ENCODE measurements at places on chromosomes 12 and 14. TPM values are rescaled to one million over a fixed set of nuclear protein-coding genes. Genes with fewer than 3 reads are reported as not detected.

The TMEM119 gene
- 34.2 TPM for polyA plus RNA-seq

The BHLHE41 gene
- 3.1 TPM for polyA plus RNA-seq

The PRKD1 gene
- 25.8 TPM for polyA plus RNA-seq

The GPR135 gene
- polyA plus RNA-seq = 6.3 TPM

The RERG gene
- 34.0 TPM for polyA plus RNA-seq

The STAC3 gene
- 2.9 TPM for polyA plus RNA-seq

The SDR9C7 gene
- 0.53 TPM for polyA plus RNA-seq

The PTCSC3 gene
- polyA plus RNA-seq = 0.32 TPM

The DAZAP2 gene
- polyA plus RNA-seq = 263 TPM

The INHBC gene
- polyA plus RNA-seq = 0.19 TPM

The KRT85 gene
- not detected for polyA plus RNA-seq

The CLEC4D gene
- polyA plus RNA-seq = 0.41 TPM

The PPP1R1A gene
- 54.8 TPM for polyA plus RNA-seq

The GUCY2C gene
- polyA plus RNA-seq = 0.43 TPM

The RASAL1 gene
- 8.7 TPM for polyA plus RNA-seq

The PAPLN gene
- 18.7 TPM for polyA plus RNA-seq

The SMCO2 gene
- polyA plus RNA-seq = 1.4 TPM

The SLC22A17 gene
- 79.6 TPM for polyA plus RNA-seq

The PRH2 gene
- 0.41 TPM for polyA plus RNA-seq

The ERO1A gene
- 24.2 TPM for polyA plus RNA-seq

The SLC41A2 gene
- 4.8 TPM for polyA plus RNA-seq

The LUM gene
- polyA plus RNA-seq = 73.2 TPM

The RIC8B gene
- 31.5 TPM for polyA plus RNA-seq

The LRTM2 gene
- polyA plus RNA-seq = 0.37 TPM

The TMEM132D gene
- polyA plus RNA-seq = 1.2 TPM

The CACNA1C gene
- polyA plus RNA-seq = 13.1 TPM

The GSC gene
- polyA plus RNA-seq = not detected

The TIGAR gene
- polyA plus RNA-seq = 7.1 TPM

The SMAGP gene
- polyA plus RNA-seq = 18.1 TPM

The TAS2R20 gene
- 4.1 TPM for polyA plus RNA-seq

The PTHLH gene
- 1.1 TPM for polyA plus RNA-seq

The SIRT4 gene
- 4.3 TPM for polyA plus RNA-seq

The KIF26A gene
- 13.4 TPM for polyA plus RNA-seq

The CBLN3 gene
- polyA plus RNA-seq = 3.0 TPM

The FAIM2 gene
- polyA plus RNA-seq = 3.0 TPM

The TMEM233 gene
- polyA plus RNA-seq = 1.3 TPM

The POLE gene
- 36.7 TPM for polyA plus RNA-seq

The PLBD1 gene
- polyA plus RNA-seq = 48.4 TPM

The SALL2 gene
- 65.8 TPM for polyA plus RNA-seq

The HOXC11 gene
- 0.96 TPM for polyA plus RNA-seq

The TMEM132C gene
- 1.9 TPM for polyA plus RNA-seq

The MYRFL gene
- polyA plus RNA-seq = 0.87 TPM

The CCDC197 gene
- polyA plus RNA-seq = not detected

The CCDC38 gene
- polyA plus RNA-seq = 0.51 TPM

The TBX3 gene
- polyA plus RNA-seq = 70.5 TPM

The C12orf42 gene
- not detected for polyA plus RNA-seq

The LMO3 gene
- 2.4 TPM for polyA plus RNA-seq

Data from left renal cortex interstitium (tissue), 4 donors.